ENCODE measurements at places on chromosomes 3 and 15.
A peak's percentile ranks its signal among the peaks of the same experiment; 100 is the strongest.

- peak; percentile 28 for DNase-seq
Observed at GRCh38 chr3:100603469-100603868, 5.9 kb upstream of the ADGRG7 start.

DNA sequence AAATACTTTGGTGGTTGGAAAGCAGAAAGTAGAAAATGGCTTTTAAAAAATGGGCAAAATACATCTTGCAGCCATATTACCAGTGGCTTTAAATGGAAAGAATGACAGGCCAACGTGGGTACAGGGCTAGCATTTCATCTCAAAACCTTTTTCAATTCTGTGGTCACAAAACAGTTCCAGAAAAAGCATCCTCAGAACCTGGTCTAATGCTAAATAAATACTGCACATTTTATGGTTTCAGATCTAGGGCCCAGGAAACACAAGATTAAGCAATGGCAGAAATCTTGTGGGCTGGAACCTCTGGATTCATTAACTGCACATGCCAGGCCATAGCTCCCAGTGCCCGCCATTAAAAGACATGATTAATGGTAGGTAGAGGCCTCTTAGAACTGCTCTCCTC is 470.2 kb upstream of the RASGRP1 start:
- DNase-seq: no peak

DNA sequence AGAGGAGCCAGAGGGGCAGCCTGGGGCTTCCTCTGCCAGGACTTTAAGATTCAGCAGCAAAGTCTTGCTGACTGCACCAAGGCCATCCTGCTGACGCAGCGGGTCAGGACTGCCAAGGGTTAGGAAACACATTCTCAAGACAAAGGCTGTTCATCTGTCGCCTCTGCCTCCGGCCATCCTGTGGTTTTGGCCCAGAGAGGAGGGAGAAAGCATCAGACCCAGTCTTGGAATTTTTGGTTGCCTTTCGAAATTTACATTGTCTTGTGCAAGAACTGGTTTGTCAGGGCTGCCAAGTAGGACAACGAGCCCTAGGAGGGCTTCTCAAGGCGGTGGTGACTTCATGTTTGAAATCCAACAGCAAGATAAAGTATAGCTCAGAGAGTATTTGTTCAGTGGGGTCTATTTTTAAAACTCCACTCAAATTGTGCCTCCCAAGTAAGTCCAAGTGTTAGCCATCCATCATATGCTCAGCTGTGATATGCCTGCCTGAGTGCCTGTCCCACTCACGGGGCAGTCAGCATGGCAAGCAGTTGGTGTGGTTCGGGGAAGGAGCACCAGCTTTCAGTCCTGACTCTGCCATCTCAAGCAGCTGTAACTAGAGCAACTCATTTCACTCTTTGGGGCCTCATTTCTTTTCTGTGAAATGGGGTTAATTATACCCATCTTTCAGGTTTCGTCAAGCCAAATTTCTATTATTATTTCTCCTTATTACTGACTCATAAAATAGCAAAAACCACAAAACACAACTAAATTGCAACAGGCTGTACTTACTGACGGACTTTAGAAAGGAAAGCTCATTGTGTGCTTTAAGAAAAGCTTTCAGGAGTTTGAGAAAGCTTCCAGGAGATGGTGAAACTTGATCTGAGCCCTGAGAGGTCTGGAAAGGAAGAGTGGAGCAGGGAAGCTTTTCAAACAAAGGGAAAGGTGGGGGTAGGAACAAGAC is 42.4 kb upstream of the RHO start:
- peak; percentile 97 for DNase-seq

GRCh38 chr3:134526319-134526718 is 40.5 kb downstream of the CEP63 start:
- DNase-seq: no peak

GRCh38 chr3:140536926-140537726 is 140.7 kb upstream of the TRIM42 start:
- DNase-seq: no peak

DNA sequence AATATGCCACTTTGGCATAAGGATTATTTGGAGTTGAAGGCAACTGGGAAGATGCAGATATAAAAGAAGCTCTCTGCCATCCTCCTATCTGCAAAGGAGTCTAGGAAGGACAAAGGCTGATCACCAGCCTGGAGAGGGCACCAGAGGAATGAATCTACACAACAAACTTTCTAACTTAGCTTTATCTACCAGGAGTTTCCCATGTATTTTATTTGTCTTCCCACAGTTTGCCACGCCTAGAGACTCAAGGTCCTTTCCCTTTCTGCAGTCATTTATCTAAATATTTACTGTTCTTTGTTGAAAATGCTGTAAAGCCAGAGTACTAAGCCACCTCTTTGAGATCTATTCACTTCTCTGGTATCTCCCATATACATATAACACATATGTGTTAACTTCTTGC is 32.2 kb downstream of the GPR176 start:
- DNase-seq: no peak

DNA sequence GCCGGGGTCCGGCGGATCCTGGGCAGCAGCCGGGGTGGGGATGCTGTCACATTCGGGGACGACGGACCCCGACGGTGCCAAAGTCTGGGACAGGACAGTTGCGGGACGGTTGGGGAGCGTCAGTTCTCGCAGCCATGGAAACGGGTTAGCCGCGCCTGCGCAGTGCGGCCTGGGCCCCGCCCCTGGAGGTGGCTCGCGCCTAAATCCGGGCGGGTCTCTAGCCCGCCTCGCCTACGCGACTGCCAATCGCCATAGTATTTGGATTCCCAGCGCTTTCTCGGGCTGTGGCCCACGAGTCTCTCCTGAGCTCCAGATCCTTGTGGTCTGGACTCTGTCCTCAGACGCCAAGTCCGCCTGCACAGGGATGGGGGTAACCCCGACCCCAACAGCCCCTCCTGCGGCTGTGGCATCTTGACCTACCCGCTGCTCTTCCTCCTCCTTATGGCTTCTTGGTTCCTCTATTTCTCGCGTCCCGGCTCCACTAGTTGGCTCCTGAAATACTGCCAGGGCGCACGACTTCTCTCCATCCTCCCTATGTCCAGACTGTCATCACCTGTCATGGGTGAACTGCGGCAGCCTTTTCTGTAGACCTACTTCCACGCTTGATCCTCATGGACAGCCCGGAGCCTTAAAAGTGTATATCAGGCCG is at the start of gene ZMYND10:
Gene ZMYND10, minus strand, starts transcription at position 147 of the 649 bp plus-strand sequence. CDS start 153 bp downstream, outside the sequence.
- DNase-seq: no peak

DNA sequence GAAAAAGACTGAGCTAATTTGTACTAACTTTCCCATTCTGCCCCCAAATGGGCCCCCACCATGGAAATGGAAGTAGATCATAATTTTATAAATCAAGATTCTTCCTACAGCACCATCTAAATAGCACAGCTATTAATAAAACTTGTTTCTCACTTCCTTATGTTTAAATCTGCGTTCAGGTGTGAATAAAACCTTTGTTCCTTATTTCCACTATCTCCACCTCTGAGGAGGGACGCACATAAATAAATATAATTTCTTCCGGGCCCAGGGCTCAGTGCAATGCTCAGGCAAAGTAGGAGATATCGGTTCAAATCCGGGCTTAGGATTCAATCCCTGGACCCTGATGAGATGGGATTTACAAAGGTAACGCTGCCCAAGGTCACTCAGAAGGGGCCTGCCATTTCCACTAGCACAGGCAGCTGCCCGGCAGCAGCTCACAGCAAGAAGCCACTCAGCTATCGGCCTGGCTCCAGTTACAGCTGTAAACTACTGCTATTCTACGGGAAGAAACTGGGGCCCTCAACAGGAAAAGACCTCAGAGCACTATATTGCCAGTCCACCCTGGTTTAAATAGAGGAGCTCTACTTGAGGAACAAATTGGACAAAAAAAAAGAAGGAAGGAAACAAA is 52.5 kb downstream of the FOXP1 start:
- DNase-seq: no peak

DNA sequence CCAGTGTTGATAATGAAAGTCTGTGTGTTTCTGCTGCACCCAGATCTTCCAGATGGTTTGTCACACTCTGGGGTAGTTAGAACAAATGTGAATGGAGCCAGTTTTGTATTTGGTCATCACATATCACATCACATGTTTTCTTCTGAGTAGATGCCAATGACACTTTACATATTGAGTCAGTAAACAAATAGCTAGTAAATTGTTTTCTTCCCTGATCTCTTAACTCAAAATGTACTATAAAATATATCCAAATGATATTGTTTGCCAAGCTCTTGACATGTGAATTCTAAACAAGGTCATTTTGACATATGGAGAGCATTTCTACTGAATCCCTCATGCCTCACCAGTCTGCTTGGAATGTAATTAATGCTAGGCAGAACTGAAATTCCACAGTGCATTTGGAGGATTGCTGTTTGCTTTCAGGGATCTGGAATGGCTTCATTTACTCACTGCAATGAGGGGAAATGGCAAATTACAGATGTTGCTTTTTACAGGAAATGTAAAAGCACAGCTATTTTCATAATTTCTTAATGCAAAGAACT is 45.0 kb downstream of the PDHB start:
- peak; percentile 49 for DNase-seq

DNA sequence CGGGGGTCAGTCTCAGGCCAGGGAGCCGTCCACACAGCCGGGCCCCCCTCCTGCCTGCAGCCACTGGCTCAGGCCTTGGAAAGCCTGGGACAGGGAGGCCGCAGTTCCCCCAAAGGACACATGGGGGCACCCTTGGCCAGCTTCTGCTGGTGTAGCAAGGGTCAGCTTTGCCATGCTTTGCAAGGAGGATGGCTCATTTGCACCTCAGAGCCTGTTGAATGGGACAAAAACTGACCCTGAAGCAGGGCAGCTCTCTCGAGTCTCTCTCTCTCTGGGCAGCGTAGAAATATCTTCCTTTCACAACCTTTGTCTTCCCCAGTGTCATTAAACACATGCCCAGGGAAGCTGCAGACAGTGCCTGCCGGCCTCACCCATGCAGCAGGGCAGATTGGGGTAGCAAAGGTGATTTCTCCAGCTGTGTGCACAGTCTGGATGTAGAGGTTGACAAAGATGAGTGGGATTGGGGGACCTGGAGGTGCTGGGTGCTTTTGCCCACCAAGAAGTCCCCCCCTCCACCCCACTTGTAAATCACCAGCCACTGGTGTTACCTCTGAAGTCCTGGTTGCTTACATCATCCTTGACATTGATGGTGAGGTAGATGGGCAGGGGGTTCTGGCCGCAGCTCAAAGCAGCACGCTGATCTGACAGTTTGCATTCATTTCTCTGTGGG is 17.4 kb upstream of the EHD4 start:
- peak; percentile 43 for DNase-seq

DNA sequence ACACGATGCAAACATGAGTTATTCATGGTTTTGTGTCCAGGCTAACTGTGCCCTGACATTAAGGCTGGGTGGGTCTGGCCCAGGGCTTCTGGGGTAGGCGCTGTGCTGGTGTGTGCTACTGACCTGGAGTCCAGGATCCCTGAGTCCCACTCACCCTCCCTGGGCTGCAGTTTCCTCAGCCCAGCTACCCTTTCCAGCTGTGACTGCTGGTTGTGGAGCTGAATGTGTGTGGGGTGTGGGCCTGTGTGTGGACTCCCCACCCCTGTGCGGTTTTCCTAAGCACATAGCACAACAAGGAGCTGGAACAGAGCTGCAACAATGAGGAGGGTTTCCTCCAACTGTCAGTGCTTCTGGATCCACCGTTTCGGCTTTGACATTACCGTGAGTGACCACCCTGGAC is 38.0 kb downstream of the SMAD3 start:
- DNase-seq: no peak

DNA sequence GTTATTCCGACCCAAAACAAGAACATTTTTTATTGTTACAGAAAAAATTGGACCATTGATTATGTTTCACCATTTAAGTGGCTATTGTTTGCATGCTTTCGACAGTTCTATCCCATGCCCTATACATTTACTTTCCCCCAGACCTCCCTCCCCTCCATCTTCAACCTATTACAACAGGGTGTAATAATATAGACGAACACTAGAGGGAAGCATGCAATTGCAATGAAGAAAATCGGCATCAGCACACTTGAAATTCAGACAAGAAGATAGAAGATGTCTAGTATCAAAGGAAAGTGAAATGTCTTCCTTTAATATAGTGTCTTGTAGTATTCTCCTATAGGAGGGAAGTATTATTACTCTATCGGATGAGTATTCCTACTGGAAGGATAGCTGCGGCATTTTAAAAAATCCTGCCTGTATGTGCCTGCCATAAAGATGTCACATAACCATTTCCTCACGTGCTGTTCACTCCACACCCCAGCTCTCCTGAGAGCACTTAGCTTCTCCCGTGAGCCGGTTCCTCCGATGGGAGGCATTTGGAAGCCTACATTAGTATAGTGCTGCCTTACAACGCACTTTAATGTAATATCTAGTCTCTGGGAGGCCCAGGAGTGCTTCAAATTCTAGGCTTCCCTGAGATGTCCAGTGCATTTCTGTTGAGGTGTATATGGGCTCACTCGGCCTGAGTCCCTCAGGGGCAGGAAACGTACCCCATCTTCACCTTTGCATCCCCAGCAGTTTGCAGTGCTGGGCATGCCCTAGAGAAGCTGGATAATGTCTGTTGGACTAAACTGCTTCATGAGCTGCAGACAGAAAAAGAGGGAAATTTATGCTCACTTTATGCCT is 17.8 kb upstream of the ERICH6 start:
- no peak for DNase-seq

- DNase-seq: no peak
Observed at GRCh38 chr15:31360158-31360561, 33.5 kb downstream of the KLF13 start.

DNA sequence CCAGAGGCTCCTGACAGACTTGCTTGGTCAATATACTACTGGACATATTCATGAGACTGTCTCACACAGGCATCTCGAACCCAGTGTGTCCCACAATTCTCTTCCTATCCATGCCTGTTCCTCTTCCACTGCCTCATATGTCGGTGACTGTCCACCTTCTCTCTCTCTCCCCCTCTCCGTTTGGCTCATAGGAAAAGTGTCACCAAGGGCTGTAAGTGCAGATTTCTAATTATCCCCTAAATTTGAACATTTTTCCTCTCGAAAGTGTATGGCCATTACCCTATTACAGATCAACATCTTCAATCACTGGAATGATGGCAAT is 22.5 kb upstream of the MUC20 start:
- no peak for DNase-seq

GRCh38 chr3:119428538-119428937 is 34.9 kb downstream of the TMEM39A start:
- no peak for DNase-seq

GRCh38 chr3:119098619-119099222 is 47.2 kb upstream of the TEX55 start:
- peak; percentile 15 for DNase-seq

- no peak for DNase-seq
Observed at GRCh38 chr3:179172546-179172945, 24.4 kb downstream of the PIK3CA start.

DNA sequence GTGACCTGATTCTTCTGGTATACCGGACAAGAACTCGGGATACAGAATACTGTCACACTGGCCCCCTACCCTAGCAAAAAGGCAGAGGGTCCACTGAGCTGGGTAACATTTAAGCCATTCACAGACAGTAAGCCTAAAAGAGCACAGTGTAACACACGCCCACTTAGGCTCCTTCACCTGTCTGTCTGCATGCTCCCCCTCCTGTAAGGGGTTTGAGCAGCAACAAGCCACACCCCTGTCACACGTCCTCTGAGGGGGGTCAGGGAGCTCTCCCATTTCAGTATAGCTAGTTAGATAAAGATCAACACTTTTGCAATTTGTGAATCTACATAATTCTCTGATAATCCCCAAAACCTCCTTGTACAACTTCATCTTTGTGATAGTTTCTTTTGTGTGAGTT is 586.3 kb upstream of the LMCD1 start:
- no peak for DNase-seq

GRCh38 chr15:73442968-73443367 is at the start of gene REC114:
Gene REC114 (plus strand): TSS chr15:73443164. CDS start chr15:73443186, 22 bp downstream.
- no peak for DNase-seq
